ENCODE measurements at places on chromosomes 2 and 18.

DNA sequence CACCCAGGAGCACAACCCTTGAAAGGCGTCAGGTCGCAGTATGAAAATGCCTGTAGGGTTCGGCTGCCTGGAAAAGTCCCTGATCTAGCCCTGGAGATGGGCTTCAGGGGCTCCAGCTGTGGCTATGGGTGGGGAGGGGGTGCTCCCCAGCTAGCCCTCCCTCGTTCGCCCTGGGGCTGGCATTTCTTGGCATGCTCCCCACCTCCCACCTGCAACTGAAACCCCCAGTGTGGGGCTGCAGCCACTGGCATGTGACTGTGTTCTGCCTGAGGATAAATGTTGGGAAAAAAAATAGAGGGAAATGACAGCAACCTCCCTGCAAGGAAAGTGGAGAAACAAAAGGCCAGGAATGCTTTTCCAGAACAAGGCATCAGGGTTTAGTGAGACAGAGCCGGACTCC lies 109.2 kb downstream of the COPS8 start:
- no peak for DNase-seq

DNA sequence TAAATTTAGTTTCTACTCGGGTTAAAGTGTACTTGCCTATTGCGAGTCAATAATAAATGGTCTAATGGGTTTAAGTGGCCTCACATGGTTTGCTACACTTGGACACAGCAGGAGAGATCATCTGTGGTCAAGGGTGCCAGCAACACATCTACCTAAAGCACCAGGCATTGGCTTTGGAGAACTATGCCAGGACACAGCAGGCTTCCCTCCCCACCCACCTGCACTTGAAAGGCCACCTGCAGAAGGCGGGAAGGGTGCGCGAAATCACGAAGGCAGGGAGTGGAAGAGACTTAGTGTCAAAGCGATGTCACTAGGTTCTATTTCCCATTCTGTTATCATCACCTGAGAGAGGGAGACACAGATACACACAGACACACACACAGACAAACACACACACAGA lies 44.5 kb downstream of the MYT1L start:
- no peak for DNase-seq

- no peak for DNase-seq
These were observed 89.9 kb upstream of the UBXN4 start for GRCh38 chr2:135651717-135652116.

GRCh38 chr2:74444498-74445318 lies 3.0 kb upstream of the RTKN start:
- peak; percentile 30 for DNase-seq

DNA sequence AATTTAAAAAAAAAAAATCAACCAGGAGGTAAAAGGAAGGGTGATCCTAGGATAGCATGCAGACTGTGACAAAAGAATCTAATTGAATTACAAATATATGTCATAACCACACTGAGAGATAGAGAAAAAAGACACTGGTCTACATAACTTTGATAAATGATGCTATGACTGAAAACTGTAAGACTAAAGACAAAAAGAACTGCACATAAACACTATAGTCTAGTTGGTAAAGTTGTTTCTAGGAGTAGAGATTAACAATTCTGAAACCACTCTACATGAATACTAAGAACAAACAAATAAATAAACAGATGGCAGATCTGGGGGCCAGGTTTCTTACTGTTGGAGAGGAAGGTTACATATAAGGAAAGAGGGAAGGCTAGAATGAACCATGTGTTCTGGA lies 14.6 kb upstream of the CHAC2 start:
- no peak for DNase-seq

DNA sequence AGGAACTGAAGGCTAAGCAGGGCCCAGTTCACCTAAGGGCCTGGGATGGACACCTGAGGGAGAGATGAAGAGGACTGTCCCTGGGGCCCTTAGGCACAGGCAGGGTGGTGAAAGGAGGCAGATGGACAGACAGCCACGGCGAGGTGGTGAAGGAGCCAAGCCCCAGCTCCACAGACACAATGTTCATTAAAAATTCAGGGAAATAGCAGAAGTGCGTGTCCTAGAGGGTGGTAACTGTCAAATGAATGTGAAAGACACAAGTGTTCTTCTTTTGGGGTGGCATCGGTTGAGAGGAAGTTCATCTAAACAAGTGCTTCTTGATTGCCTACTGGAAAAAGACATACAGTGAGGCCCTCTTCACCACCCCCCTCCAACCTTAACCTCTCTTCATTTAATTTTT lies 76.2 kb upstream of the SIX2 start:
- no peak for DNase-seq

DNA sequence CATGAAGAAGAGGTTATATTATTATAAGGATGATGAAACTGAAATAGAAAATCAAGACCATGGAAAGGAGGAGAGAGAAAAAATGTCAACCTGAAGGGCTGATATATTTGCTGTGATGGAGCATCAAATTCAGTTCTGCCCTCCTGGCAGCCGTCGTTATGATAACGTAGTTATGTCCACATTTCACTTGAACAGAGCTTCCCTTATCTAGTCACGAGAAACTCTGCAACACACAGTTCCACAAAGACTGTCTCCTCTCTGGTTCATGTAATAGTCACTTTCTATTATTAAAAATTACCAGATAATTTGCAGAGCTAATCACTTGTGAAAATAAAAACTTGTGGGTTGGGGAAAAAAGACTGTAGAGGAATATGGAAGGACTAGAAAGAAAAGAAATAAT lies 19.5 kb upstream of the RBMS1 start:
- no peak for DNase-seq

DNA sequence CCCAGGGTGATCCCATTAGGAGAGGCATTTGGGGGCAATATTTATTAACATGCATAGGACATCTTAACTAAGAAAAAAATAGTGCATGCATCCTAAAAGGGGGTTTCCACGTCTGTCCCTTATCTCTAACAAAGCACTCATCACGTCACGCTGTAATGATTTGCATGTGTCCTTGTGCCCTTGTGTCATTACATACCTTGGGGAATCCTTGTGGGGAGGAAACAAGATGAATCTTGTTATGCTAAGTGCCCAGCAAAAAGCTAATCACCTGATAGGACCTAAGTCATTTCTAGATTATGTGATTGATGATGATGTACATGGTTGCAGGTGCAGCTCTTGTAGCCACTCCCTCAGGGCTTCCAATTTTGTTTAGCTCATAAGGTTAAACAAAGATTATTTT lies 250.9 kb downstream of the FBXO15 start:
- DNase-seq, result no peak

DNA sequence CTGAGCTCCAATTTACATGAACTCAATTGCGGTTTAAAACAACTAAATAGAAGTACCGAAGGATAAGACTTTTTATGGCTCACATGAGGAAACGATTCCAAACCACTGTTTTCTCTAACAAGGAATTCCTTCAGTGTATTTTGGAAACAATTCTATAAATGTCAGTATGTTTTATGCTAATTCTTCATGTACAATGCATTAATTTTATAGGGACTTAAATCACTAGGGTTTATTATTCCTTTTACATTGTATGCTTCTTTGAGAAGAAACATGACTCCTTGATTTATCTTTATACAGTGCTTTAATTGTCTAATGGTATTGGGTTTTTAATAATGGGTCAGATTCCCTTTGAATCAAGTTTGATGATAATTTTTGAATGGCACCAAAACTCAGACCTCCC lies 566.8 kb downstream of the EPHA4 start:
- no peak for DNase-seq

- no peak for DNase-seq
These were observed 30.8 kb upstream of the AAK1 start for GRCh38 chr2:69674316-69674670.

- no peak for DNase-seq
These were observed 252.1 kb downstream of the CDCA7 start for GRCh38 chr2:173606619-173607248.

- no peak for DNase-seq
These were observed 400.5 kb downstream of the TMX3 start for GRCh38 chr18:68314403-68314802.

- DNase-seq, result no peak
These were observed 209.0 kb downstream of the EN1 start for GRCh38 chr2:118638453-118638852.

- DNase-seq, result no peak
These were observed 45.1 kb downstream of the SCN1A start for GRCh38 chr2:166082736-166083135.

- DNase-seq, result no peak
These were observed 289.9 kb downstream of the LRRTM1 start for GRCh38 chr2:80014637-80015036.

DNA sequence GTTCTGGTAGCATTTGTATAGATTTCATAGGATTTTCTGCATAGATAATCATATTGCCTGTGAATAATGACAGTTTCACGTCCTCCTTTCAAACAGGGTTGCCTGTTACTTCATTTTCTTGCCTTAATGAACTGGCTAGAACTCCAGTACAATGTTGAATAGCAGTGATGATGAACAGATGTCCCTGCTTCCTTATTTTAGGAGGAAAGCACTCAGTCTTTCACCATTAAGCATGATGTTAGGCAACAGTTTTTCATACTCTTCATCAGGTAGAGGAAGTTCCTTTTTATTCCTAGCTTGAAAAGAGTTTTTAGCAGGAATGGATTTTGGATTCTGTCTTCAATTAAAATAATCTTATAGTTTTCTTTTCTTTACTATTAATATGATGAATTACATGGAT lies 39.7 kb downstream of the C2orf76 start:
- no peak for DNase-seq

GRCh38 chr18:25349131-25349925 lies 2.6 kb downstream of the ZNF521 start:
- no peak for DNase-seq

DNA sequence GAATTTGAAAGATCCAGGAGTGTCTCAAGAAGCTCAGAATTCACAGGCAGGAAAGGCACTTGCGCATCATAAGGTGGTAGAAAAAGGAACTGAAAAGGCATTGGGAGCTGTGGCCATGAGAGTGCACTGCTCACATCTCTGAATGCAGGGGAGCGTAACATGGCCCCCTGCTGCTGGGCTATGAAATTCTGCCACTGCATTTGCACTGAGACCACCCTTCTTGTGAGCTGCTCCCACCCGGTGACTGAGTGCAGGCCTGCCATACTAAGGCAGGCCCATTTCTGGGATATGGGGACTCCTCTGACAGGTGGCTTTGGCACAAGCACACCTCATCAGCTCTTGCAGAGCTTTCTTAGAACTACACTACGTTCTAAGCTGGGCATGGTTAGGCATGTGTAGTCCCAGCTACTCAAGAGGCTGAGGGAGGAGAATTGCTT lies 25.3 kb upstream of the STARD7 start:
- DNase-seq, result no peak

DNA sequence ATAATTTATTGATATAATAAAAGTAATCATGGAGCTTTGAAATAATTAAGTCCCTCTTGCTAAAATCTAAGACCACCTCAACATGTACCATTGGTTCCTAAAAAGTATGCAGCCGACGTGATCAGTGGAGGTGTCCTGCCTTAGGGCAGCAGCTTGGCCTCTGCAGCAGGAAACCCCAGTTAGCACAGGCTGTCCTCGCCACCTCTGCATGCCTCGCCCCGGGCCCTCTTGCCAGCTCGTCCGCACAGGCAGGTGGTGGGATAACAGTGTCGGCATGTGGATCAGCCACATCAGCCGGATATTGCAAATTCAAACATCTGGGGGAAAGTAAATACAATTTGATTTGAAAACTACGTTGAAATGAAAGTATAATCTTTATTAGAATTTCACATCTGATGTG lies 22.9 kb downstream of the COA5 start:
- DNase-seq, result no peak

GRCh38 chr2:96218508-96219131 lies 10.0 kb upstream of the STARD7 start:
- no peak for DNase-seq

GRCh38 chr2:200466425-200467418 lies 43.1 kb downstream of the KCTD18 start:
- no peak for DNase-seq

GRCh38 chr2:127027715-127028114 lies 79.2 kb downstream of the BIN1 start:
- DNase-seq, result no peak

DNA sequence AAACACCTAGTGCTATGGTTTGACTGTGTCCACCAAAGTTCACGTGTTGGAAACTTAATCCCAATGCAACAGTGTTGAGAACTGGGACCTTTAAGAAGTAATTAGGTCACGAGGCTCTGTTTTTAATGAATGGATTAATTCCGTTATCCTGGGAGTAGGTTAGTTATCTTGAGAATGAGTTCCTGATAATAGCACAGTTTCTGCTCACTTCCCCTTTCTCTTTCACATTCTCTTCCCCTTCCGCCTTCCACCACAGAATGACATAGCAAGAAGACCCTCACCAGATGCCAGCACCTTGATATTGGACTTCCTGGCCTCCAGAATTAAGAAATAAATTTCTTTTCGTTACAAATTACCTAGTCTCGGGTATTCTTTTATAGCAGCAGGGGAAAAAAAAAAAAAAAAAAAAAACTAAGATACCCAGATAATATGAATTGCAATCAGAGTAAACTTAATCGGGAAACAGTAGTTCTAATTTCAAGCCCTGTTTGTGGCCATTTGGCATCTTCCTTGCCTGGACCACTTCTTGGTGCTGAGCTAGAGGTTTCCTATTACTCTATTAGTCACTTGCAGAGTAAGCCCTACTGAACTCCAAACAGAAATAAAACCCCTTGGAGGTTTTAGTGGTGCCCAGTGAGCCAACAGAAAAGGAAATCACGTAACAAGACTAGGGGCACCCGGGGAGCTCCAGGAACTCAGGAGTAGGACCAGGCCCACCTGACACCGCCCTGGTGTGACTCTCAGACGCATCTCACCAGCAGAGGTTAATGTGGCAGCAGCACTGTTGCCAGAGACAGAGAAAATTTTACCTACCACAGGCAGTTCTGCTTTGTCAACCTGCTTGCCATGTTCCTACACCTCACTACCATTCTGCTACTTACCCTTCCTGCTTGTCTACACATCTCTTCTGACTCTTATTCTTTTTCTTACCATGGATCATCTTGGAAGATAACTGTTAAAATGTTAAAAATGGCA lies 147.6 kb upstream of the CAB39 start:
- no peak for DNase-seq

DNA sequence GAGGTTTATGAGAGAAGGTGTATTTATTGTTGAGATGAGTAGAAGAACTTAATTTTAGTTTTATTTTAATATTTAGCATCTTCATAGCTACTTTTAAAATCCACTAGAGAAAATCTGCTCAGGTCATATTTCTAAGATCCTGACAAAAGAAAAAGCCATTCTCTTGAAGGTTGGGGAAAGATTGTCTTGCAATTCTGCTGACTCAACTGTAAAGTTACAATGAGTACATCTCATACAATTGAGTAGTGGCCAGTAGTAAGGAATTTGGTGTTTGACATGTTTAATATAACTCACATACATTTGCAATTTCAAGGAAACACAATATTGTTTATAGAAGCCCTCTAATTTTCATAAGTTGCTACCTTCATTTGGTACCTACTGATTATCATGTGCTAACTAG lies 344.5 kb downstream of the LRRTM1 start:
- no peak for DNase-seq

DNA sequence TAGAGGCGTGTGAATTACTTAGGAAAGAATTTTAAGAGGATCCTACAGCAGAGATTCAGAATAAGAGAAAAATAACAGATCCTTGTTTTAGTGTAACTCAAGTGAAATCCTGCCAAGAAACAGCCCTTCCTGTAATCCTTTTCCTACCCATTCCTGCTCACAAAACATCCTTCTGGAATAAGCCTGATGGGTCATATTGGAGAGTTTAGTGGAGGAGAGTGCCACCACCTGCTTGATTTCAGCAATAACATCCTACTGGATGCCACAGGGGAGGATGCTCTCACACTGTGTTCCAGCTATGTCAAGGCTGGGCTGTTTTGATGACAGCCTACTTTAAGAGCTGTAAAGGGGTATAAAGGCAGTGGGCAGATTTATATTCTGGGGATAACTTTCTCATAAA lies 54.8 kb upstream of the CCDC178 start:
- DNase-seq, result peak; percentile 67
